ENCODE measurements at places on chromosomes 16 and 17.

DNA sequence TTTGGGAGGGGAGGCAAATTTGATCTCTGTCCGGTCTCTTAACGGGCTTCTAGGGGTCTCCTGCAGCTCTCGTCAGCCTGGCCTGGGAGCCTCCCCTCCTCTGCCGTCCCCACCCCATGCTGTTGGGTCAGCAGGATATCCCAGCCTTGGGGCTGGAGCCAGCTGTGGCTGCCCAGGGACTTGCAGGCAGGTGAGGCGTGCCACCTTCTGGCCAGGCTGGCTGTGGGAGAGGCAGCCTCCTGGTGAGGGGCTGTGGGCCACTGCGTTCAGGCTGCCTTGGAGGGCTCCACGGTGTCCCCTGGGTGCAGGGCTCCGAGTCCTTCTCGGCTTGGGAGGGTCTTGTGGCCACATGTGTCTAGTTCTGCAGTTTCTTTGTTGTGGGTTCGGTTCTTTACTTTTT is 34.6 kb downstream of the TBCD start:
- DNase-seq = no peak

DNA sequence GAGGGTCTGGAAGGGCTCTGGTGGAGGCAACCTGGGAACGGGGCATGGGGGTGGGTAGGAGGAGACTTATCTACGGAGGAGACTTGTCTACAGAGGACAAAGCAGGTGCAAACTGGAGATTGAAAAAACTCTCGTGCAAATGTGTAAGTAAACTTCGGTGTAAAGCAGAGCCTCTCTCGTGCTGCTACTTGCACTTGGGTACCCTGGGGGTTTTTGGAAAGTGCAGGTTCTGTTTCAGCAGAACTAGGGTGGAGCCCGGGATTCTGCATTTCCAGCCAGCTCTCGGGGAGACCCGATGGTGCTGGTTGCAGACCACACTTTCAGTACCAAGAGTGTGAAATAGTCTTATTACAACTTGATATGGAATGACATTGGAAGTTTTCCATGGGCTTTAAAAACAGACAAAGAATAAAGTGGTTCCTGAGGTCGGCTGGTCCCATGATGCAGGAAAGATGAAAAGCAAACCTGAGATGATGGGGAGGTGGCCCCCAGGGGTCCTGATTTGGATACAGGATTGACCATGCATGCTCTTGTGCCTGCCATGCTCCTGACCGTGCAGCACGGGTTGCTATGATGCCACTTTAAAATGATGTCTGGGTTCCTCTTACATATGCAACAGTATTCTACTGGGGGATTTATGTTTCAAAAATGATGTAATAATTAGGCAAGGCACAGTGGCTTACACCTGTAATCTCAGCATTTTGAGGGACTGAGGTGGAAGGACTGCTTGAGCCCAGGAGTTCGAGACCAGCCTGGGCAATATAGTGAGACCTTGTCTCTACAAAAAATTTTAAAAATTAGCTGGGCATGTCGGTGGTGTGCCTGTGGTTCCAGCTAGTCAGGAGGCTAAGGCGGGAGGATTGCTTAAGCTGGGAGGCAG is 69.3 kb downstream of the IRF8 start:
- no peak for DNase-seq

- DNase-seq = peak; percentile 89
These were observed 28.5 kb downstream of the MXRA7 start for GRCh38 chr17:76682296-76682695.

DNA sequence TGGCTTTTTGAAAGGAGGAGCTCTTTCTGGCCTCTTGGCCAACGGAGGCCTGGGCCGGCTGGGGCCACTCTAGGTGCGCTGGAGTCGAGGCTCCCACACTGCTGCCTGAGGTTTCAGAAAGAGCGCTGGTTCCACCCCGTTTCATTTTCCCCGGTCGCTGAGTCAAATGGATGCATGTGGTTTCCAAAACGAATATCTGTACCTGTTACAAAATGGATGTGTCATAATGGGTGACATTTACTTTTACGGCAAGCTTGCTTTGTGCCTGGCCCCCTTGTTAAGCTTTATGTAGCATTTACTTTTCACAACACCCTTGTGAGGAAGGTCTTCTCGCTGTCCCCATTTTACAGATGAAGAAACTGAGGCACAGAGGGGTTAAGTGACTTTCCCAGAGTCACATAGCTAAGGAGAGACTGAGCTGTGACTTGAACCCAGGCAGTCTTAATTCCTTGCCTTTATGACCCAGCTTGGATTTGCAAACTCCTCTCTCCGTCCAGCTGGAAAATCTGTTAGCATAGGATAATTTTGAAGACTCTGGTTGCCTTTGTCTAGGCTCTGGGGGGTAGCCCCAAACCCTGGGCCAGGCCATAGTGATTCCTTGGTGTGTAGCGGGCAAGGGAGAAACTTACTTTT is 10.6 kb downstream of the KSR1 start:
- DNase-seq = peak; percentile 82

- DNase-seq = no peak
These were observed 168.8 kb upstream of the CHMP6 start for GRCh38 chr17:80822700-80823410.

- DNase-seq = no peak
These were observed 6.6 kb upstream of the SETD6 start for GRCh38 chr16:58508671-58509251.

- DNase-seq = no peak
These were observed 112.5 kb upstream of the HLF start for GRCh38 chr17:55152236-55152635.

DNA sequence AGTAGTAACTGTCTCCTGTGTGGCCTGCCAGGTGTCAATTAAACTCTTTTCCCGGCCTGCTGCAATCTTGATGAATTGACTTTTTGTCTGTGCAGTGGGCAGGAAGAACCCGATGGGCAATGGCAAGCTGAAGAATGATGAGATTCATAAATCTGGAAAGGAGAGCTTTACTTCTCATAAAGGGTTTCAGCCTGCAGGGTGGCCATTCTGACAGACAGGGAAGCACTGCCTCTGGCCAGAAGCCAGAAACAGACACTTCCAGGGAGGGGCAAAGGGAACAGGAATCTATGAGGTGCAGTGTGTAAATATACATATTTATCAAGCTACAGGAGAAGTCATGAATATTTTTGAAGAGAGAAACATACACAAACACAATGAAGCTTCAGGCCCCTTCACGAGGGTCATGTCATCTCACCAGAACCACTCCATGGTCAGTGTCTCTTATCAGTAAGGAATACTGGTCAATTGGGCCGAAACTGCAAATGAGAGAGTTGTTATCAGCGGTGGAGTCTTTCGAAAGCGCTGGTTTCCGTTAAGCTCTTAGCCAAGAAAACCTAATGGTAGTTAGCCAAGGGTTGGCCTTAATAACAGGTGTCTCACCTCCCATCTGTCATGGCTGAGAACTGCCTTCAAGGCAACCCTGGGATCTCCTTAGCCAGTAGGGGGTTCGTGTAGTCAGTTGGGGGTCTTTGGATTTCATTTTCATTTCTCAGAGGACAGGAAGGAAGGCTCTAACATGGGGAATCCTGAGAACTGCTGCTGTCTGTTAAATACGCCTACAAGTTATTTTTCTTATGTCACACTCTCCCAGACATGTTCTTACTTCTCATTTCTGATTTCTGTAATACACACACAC is 1.2 kb upstream of the NARF start:
- DNase-seq = peak; percentile 87

DNA sequence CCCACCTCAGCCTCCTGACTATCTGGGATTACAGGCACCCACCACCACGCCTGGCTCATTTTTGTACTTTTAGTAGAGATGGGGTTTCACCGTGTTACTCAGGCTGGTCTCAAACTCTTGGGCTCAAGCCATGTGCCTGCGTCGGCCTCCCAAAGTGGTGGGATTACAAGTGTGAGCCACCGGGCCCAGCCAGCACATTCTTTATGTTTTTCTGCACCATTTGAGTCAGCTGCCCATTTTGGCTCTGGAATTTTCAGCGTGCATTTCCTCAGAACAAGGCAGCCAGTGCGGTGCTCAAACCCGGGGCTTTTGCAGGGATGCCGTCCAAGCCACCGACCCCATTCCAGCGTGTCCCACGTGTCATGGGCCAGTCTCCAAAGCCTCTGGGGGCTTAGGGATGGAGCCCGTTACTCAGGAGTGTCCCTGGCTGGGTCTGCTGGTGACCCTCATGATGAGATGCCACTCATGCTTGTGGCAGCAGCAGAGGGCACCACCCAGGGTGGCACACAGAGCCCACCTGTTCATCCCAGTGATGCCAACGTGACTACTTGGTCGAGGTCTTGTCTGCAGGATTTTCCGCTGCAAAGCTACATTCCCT is 3.7 kb upstream of the RAB40C start:
- no peak for DNase-seq

DNA sequence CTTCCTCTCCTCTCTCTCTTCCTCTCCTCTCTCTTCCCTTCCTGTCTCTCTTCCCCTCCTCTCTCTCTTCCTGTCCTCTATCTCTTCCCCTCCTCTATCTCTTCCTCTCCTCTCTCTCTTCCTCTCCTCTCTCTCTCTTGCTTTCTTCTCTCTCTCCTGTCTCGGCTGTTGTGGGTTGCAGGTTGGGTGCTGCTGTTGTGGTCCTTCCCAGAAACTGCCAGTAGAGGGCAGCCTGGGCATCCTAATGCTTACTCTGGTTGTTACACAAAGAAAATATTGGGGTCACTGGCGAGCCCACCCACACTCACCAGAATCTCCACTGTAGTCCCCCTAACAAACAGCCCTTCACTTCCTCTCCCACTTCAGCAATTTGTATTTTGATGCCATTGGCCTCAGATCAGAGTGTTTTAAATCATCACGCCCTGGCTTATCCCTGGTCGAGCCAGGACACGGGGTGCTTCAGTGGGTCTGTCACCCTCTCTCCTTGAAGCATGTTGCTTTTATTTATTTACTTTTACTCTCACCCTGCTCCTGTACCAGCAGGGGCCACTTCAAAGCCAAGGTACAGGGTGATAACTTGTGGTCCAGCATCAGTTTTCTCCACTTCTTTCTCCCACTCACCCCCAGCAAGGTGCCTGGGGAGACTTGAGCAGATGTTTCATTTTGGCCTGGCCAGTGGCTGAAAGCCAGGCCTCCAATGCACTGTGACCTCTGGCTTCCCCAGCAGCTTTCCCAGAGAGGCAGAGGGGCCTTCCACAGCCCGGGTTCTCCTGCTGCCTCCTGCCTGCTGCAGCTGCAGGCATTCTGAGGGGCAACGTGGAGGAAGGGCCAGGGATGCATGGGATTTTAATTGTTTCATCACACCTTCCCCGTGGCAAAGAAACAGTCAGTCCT is 4.7 kb upstream of the MMP15 start:
- DNase-seq = peak; percentile 49

DNA sequence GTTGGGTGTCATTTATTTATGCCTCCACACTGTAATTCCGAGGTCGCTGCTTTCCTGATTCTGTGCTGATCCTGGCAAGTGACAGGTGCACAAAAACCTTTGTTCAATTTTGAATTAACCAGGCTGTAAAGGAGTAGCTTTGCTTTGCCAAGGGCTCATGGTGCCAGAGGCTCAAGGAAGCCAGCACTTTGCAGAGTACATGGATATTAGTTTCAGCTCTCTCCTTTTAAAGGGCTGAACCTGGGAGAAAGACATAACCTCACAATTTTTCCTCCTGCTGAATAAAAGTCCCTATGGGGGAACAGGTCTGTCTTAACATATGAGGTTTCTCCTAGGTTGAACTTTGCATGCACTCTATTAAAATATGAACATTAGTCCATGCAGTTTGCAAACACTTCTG is 227.6 kb upstream of the WSB1 start:
- DNase-seq = no peak

GRCh38 chr16:35492225-35492624 is 2032.8 kb downstream of the TP53TG3F start:
- DNase-seq = no peak

- DNase-seq = no peak
These were observed 3.9 kb upstream of the KRT15 start for GRCh38 chr17:41522301-41523224.

DNA sequence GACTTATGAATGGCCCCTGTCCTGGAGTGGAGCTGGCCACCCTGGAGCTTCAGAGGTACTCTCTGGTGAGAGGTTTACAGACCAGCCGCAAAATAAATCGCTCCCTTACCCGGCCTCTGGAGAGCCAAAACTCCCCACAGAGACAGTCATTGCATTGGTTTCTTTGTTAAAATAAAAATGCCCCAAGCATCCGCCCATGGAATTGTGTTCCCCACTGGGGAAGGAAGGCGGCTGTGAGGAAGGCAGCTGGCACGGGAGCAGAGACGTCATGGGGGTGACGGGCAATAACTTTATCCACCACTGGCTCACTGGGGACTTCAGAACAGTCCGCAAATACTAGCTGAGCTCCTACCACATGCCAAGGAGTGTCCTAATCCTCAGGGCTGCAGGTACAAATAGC is 266.2 kb upstream of the FOXF1 start:
- DNase-seq = no peak

GRCh38 chr17:51050291-51051033 is 70.2 kb downstream of the SPAG9 start:
- no peak for DNase-seq

GRCh38 chr17:42039794-42040763 is 10.3 kb downstream of the C17orf113 start:
- DNase-seq = no peak

DNA sequence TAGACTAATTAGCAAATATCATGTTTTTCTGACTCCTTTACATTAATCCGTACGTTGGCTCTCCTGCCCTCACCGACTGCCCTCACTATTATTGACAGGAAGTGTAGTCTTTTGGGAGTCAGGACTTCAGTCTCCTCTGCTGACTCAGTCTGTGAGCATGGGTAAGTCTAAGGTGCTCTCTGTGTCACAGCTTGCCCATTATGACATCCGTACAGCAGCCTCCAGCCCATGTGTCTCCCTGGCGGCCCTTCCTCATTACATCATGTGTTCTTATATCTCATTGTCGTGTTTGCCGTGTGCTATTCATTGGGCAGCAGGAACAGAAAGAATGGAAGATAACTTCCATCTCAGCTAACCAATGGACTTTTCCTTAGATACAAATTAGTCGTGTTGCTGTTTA is 77.5 kb downstream of the MRTFB start:
- DNase-seq = no peak

DNA sequence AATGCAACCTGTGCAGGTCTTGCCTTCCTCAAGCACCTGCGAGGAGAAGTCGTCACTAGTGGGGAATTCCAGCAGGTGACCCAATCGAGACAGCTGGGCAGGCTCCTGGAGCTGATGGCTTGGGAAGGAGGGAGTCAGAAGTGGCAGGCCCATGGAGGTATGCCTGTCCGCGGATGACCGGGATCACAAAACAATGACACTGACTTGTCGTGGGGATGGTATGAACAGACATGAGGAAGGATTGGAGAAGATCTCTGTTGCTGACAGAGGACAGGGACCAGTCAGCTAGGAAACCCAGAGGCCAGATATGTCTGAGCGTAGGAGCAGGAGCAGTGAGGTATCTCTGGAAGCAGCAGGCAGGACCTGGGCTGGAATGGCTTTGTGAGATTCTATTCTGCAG is 233.3 kb downstream of the SOX9 start:
- DNase-seq = no peak

- DNase-seq = no peak
These were observed 17.7 kb downstream of the TBX4 start for GRCh38 chr17:61469949-61470348.
